ENCODE measurements at places on chromosomes 2 and 18.

DNA sequence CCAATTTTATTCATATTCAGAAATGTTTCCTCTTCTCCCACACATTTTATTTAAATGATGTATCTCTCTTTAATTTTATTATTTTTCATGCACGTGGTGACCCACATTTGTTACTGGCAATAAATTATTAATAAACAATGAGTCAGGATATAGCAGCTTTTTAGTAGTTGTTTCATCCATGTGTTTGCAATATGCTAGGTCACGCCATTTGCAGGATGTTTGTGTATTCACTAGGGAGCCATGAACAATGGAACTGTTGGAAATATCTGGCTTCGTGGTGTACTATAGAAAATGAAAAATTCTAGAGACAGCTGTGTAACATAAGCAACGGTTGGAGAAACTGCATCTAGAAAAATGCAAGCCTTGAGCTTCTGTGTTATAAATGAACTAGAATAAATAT lies 176.0 kb upstream of the COL3A1 start:
- DNase-seq, result peak; percentile 51

- DNase-seq, result peak; percentile 99
These were observed 229.5 kb upstream of the EPAS1 start for GRCh38 chr2:46067501-46068305.

GRCh38 chr2:235021752-235022151 lies 69.9 kb downstream of the SH3BP4 start:
- peak; percentile 96 for DNase-seq

GRCh38 chr18:52715991-52716390 lies 376.0 kb downstream of the DCC start:
- no peak for DNase-seq

DNA sequence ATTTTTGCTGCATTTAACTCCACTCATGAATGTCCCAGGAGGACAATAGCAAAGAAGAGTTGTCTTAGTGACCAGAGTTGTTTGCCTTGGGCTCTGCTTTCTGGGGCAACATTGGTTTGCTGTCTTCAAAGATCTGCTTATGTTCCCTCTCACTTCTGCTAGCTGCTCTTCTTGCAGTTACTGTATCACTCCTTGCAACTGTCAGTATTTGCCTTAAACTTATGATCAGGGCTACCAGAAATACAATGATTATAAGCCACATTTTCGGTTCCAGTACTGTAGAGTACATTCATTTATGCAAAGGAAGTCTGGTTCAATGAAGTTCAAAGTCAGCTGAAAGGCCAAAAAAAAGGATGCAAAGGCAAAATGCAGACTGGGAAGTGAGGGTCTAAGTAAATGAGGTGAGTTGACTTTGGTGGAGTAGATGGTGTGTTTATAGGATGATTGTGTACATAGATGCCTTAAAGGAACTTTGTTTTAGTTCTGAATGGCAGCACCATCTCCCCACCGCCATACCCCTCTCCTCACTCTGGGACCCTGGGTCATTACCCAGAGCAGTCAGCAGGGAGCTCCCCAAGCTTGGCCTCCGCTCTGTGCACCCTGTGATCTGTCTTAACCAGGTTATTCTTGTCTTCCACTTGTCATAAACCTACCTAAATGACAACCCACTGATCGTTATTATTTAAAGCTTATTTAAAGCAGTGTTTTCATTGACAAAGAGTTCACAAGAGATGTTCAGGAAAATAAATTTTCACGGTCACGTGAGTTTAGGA lies 236.0 kb downstream of the DOK6 start:
- no peak for DNase-seq

DNA sequence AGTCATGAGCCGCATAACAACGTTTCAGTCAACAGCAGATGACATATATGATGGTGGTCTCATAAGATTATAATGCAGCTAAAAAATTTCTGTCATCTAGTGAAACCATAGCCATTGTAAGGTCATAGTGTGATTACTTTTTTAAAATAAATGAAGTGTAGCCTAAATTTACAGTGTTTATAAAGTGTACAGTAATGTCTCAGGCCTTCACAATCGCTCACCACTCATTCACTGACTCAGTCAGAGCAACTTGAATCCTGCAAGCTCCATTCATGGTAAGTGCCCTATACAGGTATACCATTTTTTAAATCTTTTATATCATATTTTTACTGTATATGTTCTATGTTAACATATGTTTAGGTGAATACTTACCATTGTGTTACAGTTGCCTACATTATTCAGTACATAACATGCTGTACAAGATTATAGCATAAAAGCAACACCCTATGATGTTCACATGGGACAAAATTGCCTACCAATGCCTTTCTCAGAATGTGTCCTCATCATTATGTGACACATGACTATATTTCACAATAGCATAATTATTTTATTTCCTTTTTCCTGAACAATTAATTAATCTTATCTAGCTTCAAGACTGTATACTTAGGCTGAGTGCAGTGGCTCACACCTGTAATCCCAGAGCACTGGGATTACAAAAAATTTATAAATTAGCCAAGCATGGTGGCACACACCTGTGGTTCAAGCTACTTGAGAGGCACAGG lies 1115.9 kb upstream of the ZEB2 start:
- DNase-seq, result peak; percentile 31

DNA sequence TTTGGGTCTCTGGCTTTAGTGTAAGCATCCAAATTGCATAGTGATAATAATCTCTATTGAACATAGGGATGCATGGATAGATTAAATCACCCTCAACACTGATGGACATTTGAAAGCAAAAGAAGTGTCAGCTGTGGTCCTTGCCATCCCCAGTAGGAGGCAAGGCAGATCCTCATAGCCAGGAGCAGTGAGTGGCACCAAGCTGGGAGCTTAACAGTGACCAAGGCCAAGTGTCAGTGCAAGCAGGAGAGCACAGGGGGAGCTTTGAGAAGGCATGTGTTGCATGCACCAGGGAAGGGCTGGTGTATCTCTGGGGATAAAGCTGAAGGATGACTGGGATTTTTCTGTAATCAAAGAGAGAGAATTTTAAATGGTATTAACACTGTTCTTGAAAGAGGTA lies 14.7 kb downstream of the SLC14A1 start:
- peak; percentile 29 for DNase-seq

DNA sequence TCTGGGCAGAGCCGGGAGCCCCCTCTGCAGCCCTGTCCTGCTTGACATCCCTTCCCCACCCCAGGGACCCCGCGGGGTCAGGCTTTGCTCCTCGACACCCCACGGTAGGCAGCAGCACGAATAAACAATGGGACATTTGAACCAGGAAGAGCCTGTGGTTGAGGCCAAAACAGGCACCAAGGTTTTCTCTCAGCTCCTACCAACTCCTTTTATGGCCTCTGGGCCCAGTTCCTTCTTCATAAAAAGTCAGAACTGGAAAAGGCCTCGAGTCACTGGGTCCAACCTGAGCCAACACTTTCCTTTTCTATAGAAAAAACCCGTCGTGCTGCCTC lies 20.6 kb downstream of the TEX44 start:
- DNase-seq, result peak; percentile 45

DNA sequence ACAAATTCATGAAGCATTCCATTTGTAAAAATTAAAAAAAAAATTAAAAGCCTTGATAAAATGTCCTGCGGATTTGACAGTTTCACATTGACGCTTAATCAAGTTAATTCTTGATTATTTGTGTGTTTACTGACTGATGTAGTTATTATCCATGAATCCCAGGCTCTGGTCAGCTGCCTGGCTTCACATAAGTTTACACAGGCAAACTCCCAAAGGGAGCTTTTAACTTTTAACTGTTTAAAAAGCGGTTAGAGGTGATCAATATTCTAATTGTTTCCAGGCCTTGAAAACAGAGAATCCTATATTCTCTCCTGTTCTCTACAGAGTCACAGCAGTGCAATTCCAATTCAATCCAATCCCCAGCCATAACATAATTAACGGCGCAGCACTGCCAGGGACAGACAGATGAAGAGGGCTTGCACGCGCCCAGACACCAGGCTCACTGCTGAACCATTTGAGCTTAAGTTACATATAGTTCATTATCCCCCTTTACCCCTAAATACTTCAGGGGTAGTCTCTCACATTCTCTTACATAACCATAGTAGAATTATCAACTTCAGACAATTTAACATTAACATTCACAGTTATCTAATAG lies 47.5 kb downstream of the ATP8B1 start:
- DNase-seq, result no peak

GRCh38 chr2:236367506-236368289 lies 103.5 kb upstream of the ASB18 start:
- no peak for DNase-seq

DNA sequence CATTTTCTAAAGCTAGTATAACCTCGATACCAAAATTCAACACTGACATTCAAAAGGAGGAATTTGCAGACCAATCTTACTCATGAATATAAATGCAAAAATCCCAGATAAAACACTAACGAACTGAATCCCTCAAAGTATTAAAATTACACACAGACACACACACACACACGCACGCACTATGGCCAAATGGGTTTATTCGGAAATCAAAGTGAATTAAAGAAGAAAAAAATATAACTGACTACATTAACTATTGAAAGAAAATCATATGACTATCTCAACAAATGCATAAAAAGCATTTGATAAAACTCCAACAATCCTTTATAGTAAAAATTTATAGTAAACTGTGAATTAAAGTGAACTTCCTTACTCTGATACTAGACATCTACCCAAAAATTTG lies 97.9 kb upstream of the HNRNPA3 start:
- DNase-seq, result no peak

DNA sequence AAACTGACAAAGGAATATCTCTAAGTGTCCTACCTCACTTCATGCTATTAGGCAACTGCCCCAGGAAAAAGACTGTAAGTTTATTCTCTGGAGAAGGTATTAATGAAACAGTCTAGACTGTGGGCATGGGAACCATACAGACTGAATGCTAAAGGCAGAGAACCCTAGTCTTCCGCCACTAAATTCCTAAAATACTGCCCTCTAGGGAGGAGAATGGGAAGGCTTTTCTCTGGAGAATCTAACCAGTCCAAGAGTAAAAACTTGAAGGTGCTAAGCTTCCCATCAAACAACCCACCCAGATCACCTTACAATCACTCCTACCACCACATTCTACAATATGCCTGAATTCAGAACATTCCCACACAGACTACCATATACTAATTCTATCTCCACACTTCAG lies 3.4 kb downstream of the SRBD1 start:
- peak; percentile 43 for DNase-seq

GRCh38 chr2:236250286-236250685 lies 13.9 kb downstream of the ASB18 start:
- peak; percentile 4 for DNase-seq

GRCh38 chr18:48565105-48565504 lies 26.3 kb downstream of the CTIF start:
- no peak for DNase-seq

GRCh38 chr2:148954536-148954935 lies 79.5 kb downstream of the KIF5C start:
- DNase-seq, result no peak

DNA sequence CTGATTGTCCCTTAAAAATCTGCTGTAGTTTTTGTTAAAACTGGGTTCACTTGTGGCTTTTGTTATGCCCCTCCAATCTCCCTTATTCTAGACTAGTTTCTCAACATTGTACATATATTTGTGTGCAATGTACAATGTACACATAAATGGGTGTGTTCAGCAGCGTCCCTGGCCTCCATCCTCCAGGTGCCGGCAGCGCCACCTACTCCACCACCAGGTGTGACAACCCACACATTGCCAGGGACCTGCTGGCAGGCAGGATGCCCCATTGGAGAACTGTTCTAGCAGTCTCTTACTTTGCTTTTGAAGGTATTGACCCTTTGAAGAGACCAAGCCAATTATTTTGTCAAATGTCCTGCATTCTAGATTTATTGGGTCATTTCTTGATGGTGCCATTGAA lies 75.4 kb downstream of the SH3RF3 start:
- DNase-seq, result no peak

- no peak for DNase-seq
These were observed 9.5 kb downstream of the HS1BP3 start for GRCh38 chr2:20641123-20641985.

GRCh38 chr18:23057096-23057495 lies 78.2 kb upstream of the CABLES1 start:
- DNase-seq, result no peak

DNA sequence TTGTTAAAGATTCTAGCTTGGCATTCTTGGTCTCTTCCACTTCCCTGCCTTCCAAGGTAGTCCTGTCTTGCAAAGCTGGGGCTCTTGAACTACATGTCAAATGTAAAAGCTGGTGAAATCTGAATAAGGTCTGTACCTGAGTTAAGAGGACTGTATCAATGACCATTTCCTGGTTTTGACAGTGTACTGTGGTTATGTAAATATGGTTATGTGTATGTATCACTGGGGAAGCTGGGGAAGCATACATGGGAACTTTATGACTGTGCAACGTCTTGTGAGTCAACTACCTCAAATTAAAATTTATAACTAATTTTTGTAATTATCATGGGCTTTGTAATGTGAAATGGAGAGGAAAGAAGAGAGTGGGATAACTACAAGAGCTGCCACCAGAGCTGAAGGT lies 81.7 kb downstream of the COL4A4 start:
- DNase-seq, result no peak

DNA sequence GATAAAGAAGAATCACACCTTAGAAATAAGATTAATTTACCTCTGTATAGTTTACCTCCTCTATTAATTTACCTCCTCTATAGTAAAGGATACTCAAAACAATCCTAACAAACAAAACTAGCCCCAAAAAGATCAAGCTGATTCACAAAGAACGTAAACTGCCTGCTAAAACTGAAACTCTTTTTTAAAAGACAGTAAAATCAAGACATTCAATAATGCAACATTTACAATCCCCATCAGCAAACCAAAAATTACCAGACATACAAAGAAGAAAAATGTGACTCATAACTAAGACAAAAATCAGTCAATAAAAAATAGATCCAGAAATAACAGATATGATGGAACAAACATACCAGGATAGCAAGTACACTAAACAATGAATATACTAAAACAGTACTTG lies 215.7 kb downstream of the ZEB2 start:
- no peak for DNase-seq

- DNase-seq, result no peak
These were observed 59.6 kb upstream of the TMEM163 start for GRCh38 chr2:134778372-134778771.

- no peak for DNase-seq
These were observed 24.7 kb downstream of the MYCN start for GRCh38 chr2:15964936-15965563.

GRCh38 chr18:13235421-13235831 lies 16.9 kb downstream of the LDLRAD4 start:
- DNase-seq, result no peak

GRCh38 chr18:5253910-5254309 lies 41.6 kb downstream of the ZBTB14 start:
- no peak for DNase-seq

DNA sequence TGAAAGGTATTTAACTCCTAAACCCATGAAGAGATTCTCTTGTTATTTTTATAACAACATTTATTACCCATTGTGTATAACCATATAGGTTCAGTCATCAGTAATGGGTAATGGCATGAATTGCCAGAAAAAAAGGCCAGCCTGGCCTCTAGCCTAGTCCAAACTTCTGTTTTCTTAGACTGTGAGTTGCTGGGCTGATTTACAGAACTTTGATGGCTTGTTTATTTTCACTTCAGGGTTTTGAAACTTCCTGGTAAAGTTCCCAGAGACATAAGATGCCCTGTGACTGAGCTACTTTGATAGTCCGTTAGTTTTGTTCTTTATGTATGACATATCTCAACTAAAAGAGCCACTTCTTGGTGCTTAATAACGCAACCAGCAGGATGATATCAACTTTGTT lies 164.8 kb downstream of the METTL4 start:
- peak; percentile 92 for DNase-seq

- DNase-seq, result no peak
These were observed 15.3 kb upstream of the CD207 start for GRCh38 chr2:70850925-70851324.

GRCh38 chr2:10493634-10494281 lies 45.6 kb upstream of the ODC1 start:
- DNase-seq, result peak; percentile 69

Measured in EH (cell line).